GM13977 (cell line): ENCODE measurements at places on chromosomes 12 and 14.

DNA sequence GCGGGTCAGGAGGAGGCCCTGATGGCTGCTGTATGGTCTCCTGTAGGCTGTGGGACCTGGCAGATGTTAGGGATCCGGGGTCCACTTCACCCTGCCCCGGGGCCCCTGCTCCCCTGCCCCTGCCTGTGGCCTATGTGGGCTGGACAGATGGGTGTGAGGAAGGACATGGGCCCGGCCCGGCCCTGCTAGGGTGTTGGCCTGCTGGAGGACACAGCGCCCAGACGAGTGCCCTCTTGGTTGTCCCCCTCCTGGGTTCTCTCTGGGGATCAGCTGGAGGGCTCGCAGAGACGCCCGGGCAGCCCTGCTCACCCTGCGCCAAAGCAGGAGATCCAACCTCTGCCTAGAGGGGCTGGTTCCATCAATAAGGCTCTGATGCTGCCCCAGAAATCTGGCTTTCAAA lies 36.2 kb downstream of the BEGAIN start:
- no peak for DNase-seq

GRCh38 chr12:20455001-20455706 lies 86.8 kb downstream of the PDE3A start:
- no peak for DNase-seq

- no peak for DNase-seq
Measured at GRCh38 chr14:73153272-73153671, 17.0 kb downstream of the PSEN1 start.

- DNase-seq, result no peak
Measured at GRCh38 chr12:98578821-98579220, 14.7 kb upstream of the SLC25A3 start.

GRCh38 chr12:67275380-67275913 lies 6.3 kb downstream of the CAND1 start:
- no peak for DNase-seq

DNA sequence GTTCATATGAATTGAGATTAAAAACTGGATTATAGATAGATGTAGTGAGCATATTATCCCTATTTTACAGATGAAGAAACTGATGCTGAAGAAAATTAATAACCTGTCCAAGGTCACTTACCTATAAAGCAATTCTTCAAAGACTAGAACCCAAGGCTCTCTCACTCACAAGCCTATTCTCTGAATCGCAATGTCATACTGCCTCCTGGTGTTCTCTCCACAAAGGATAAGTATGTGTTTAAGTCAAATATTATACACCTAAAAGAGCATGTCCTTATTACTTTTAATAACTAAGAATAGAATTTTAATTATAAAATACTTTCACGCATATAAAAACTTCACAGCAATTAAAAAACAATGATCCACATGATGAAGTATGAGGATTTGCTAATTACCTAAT lies 721.3 kb upstream of the USP15 start:
- no peak for DNase-seq

DNA sequence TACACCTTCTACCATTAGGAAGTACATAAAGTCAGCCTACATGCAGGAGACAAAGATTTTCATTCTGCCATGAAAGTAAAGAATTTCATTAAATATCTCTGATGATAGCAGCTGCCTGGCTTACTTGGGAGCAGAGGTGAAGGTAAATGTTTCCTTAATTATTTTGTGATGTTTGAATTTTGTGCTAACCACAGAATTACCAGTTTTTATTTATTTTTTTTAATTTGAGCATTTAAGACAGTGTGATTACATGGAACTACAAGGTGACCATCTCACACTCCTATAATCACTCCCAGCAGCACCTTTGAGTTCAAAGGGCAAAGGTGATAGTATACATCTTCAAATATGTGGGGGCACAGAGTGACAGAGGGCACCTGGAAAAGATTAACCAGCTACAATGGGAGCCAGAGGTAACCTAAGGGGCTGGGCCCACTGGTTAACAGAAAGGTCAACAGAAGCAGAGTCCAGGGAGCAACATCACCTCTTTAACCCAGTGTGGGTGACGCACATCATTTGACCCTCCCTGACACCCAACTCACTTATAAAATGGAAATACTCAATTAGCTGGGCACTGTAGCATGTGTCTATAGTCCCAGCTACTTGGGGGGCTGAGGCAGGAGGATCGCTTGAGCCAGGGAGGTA lies 65.0 kb downstream of the GCH1 start:
- DNase-seq, result no peak

GRCh38 chr12:122932207-122932606 lies 34.1 kb downstream of the ABCB9 start:
- DNase-seq, result no peak

DNA sequence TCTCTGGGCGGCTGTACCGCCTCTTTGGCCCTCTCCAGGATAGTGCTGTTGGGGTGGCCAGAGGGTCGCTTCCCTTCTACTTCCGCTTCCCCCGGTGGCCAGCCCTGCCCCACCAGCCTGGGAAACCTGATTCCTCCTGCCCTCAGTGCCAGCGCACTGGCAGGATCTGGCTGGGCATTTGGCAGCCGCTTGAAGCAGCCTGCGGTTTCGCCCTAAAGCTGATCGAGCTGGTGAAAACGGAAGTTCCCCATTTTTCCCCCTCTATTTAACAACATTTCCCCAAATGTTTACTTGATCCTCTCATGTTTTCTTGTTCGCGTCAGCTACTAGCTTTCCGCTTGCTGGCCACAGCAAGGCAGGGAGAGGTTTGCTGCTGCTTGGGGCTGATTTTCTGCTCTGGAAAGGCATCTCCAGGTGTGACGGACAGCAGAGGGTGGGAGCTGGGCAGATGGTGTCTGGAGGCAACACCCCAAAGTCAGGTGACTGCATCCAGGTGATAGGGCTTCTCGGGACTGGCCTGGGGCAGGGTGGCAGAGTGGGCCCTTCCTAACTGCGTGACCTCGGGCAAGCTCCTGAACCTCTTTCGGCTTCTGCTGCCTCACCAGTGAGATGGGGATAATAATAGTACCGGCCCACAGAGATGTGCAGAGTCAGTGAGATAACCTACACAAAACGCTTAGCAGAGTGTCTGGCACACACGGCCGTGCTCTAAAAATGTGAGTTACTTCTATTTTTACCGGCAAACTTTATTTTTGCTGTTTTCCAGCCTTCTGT lies 53.1 kb downstream of the TSPAN9 start:
- DNase-seq, result no peak

- no peak for DNase-seq
Measured at GRCh38 chr14:83814896-83815295, 1715.0 kb upstream of the FLRT2 start.

DNA sequence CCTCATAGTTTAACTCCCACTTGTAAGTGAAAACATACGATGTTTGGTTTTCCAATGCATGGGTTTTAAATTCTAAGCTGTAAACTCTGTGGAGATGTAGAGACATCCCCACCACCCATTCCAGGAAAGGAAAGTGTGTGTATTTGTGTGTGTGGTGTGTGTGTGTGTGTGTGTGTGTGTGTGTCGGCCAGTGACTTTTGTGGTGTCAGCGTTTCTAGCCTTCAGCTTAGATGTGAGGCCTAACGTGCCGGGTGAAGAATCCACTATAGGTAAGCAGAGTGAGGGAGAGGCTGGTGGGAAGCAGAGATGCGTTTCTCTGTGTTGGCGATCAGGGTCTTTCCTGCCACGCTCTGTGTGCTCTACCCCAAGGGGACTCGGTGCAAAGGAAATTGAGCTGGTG lies 93.0 kb downstream of the SLC24A4 start:
- no peak for DNase-seq

- peak; percentile 56 for DNase-seq
Measured at GRCh38 chr14:89503431-89503996, 86.5 kb upstream of the FOXN3 start.

GRCh38 chr12:62522984-62523383 lies 56.4 kb downstream of the MON2 start:
- DNase-seq, result no peak

DNA sequence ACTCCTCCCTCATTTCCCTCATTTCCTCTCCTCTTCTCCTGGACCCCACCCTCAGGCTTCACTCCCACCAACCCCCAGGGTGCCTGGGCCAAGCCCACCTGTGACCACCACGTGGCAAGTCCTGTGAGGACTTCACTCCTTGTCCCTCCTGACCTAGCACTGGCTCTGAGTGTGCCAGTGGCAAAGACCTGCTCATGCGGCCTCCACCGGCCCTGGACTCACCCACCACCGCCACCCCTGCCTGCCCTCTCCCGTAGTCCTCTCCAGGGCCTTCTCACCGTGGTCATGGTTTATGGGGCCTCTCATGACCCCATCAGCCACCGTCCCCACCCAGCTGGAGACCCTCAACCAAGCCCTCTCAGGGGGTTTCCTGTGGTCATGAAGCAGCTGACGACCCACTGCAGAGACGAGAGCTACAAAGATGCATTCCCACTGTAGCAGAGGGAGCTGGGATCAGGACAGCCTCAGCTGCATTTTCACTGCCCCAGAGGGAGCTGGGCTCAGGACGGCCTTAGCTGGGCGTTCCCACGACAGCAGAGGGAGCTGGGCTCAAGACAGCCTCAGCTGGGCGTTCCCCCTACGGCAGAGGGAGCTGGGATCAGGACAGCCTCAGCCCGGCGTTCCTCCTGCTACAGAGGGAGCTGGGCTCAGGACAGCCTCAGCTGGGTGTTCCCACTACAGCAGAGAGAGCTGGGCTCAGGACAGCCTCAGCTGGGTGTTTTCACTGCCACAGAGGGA lies 3.2 kb upstream of the C14orf180 start:
- DNase-seq, result no peak

DNA sequence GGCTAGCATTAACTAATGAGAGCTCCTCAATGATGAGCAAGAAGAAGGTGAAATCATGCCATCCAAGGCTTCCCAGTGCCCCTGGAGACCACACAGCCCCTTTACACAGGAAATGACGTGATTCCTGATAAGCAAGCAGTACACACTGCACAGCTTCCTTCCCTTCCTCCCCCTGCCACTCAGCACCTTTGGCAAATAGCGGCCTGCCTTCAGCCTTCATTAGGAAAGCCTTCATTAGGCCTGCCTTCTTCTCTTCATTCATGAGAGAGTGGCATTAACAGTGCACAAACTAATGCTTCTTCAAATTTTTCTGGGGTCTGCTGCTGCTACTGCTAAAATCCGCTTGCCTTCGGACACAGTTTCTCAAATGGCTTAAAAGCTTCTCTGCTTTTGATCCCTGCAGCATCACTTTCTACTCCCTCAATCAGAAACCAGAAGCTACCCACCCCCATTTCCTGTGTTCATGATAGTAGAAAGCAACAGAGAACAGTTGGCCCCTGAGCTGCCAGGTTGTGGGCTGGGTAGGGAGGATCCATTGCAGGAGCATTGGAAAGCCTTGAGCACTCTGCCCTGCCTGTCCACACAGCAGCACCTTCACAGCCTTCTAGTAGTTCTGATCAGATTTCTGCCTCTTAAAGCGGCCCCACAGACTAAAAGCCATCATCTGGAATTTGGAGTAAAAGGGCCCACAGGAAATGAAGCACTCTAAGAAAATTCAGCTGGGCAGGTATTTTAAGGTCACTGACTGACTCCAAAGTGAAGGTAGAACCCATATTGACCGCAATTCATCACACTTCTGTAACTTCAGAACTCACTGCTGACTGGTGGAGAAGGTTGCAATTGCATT lies 103.8 kb upstream of the ETV6 start:
- peak; percentile 78 for DNase-seq

GRCh38 chr12:85322715-85323114 lies 42.7 kb downstream of the ALX1 start:
- DNase-seq, result peak; percentile 27

DNA sequence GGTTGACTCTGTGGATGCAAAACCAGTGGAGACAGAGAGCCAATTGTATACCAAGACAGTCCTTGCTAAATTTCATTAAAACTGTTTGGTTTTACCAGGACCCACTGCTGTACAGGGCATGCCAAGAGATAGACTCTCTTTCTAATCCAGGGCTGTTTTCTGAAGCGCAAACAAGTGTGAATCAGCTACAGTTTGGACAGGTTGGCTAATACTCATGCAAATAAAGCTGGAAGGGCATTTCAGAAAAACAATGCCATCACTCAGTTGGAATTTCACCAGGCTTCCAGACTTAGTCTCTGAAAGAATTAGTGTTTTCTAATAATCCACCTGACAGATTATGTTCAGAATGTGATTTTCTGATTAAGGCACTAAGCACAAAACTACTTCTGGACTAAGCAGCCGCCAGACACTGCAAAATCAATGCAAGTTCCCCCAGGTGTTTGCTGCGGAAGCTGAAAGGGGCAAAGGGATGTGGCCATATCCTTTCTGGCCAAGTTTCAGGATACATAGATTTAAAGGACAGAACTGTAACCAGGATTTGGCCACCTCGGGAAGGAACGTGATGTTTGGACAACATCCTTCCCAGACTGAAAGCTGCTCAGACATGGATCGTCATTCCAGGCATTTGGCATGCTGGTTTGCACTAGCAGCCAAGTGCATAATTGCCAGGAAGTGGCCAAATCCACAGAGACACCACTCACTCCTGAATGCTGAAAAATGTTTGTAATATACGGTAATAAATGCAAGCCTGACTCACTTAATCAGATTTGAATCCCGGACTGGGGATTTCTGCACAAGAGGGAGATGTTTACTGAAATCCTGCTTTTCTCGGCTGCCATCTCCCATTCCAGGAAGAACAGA lies 32.0 kb upstream of the CDKN3 start:
- DNase-seq, result no peak

GRCh38 chr14:65792208-65792905 lies 379.8 kb downstream of the FUT8 start:
- no peak for DNase-seq
